Erythroblast (primary cell): ENCODE measurements at places on chromosomes 3 and 15.

GRCh38 chr3:69082361-69082760 is 2.2 kb upstream of the UBA3 start:
- no peak for DNase-seq

GRCh38 chr3:197820550-197821335 is 29.7 kb downstream of the LRCH3 start:
- DNase-seq: no peak

DNA sequence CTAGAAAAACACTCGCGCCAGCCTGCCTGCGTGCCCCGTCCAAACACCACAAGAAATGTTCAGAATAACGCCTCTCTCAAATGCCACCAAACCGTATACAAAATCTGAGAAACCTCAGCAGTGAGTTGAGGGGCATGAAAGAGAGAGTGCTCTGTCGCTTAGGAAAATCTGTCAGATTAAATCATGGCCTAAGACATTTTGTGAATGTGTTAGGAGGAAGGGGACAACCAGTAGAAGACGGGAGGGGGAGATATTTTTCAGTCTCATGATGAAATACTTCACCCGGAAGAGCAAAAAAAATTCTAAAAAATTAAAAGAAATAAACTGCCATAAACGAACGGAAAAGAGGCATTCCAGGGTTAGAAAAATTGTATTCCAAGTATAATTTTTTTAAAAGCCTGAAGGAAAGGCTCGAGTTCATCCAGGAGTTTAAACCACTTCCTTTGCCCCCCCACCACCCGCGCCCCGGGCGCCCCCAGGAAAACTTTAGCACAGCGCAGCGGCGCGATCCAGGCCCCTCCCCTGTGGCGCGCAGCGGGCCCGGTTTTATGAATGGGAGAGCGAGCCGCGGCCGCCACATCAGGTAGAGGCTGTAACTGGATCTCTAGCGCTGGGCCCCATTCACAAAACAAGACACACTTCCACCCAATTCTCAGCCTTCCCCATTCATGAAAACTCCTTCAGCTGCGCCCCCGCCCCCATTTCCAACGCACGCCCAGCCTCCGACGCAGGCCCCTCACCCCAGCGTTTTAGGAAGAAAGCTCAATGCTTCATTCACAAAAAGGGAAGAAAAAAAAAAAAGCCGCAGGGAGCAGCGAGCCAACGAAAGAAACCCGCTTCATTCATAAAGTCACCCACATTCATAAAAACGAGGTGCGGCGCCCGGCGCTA is 1.4 kb downstream of the ETV5 start:
- DNase-seq: peak; percentile 61

DNA sequence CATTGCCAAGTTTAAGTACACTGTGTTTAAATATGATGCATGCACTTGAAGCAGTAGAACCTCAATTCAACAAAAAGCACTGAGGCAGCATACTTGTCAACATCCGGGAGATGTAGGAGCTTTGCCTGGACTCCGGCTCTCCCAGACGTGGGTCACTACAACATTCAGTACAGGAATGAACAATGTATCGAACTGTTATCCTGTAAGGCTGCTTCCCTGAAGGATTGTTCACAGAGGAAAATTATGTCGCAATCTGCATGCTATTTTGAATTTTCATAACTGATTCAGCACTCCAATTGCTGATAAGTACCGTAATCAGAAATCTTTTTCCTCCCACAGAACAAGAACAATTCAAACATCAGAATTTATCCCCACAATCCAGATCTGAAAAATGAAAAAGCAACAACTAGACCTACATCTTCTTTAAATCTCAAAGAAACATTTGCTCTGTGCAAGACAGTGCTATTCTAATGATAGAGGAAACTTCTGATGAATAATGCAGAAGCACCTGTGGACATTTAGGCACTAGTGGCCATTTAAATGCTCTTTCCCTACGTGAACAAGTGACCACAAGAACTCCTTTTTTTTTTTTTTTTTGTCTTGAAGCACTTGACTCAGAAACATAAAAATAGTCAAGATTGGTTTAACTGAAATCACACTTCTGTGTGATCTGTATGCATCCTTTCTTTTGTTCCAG is 113.4 kb downstream of the PLCH1 start:
- no peak for DNase-seq

DNA sequence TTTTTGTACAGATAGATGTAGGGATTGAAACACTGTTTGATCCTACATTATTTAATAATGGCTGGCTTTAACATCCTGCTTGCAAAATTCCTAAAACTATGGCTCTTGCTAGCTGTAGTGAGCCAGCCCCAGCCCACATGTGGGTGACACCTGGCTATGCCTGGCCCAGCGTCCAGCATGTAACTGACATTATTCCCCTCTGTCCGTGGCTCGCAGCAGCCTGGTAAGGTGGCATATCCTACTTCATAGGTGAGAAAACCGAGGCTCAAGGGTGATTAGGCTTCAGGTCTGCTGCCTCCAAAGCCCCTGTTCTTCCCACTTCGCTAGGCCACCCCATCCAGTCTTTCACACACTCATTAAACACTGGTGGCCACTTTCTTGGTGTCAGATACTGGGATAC is 1.6 kb downstream of the CALML4 start:
- no peak for DNase-seq
